ENCODE measurements at places on chromosomes 11 and 22. TPM values are rescaled to one million over a fixed set of nuclear protein-coding genes. Genes with fewer than 3 reads are reported as not detected.

GRK3 gene
- 0.65 TPM for total RNA-seq

TMEM123 gene
- total RNA-seq, result 247 TPM

MRGPRF gene
- 0.10 TPM for total RNA-seq

C11orf86 gene
- not detected for total RNA-seq

LDHAL6A gene
- not detected for total RNA-seq

ILK gene
- total RNA-seq, result 155 TPM

OR5P2 gene
- total RNA-seq, result 0.33 TPM

SESN3 gene
- 46.4 TPM for total RNA-seq

TECTA gene
- total RNA-seq, result 0.33 TPM

MAP6 gene
- under 0.01 TPM for total RNA-seq

NXPE2 gene
- not detected for total RNA-seq

OR51Q1 gene
- total RNA-seq, result not detected

FBXO3 gene
- 24.2 TPM for total RNA-seq

MYOD1 gene
- not detected for total RNA-seq

FJX1 gene
- total RNA-seq, result 39.5 TPM

TMEM45B gene
- total RNA-seq, result 0.33 TPM

RTCB gene
- total RNA-seq, result 133 TPM

ASRGL1 gene
- total RNA-seq, result 16.7 TPM

CASP5 gene
- not detected for total RNA-seq

E2F8 gene
- 7.5 TPM for total RNA-seq

NFAM1 gene
- not detected for total RNA-seq

PANX3 gene
- not detected for total RNA-seq

SCGB2A2 gene
- total RNA-seq, result not detected

SHISA8 gene
- total RNA-seq, result not detected

PATE4 gene
- not detected for total RNA-seq

PRODH gene
- not detected for total RNA-seq

ZNF215 gene
- 4.1 TPM for total RNA-seq

KDM4D gene
- total RNA-seq, result 1.3 TPM

TP53I11 gene
- total RNA-seq, result 36.9 TPM

MPPED2 gene
- total RNA-seq, result 0.33 TPM

NXPE1 gene
- not detected for total RNA-seq

MYBPC3 gene
- not detected for total RNA-seq

FREY1 gene
- total RNA-seq, result 2.6 TPM

SUSD2 gene
- total RNA-seq, result 0.10 TPM
